GM20000 (cell line): ENCODE measurements at places on chromosomes 16 and 17.

- DNase-seq = peak; percentile 23
These were observed 38.4 kb downstream of the UTP18 start for GRCh38 chr17:51298508-51299371.

- DNase-seq = no peak
These were observed 40.7 kb upstream of the SLC38A10 start for GRCh38 chr17:81335773-81336157.

DNA sequence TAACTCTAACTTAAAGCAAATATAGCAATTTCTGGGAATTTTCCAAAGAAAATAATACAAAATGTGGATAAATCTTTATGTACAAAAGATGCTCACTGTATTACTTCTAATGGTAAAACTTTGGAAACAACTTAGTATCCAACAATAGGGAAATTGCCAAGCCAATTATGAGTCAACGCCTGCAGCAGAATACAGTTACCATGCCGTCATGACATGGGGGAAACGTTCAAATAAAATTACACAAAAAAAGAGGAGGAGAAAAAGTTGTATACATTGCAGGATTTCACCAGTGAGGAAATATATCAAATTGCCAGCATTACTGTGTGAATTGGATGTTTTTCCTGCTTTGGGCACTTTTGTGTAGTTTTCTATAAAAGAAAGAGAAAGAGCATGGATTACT, 469.6 kb downstream of the SOX9 start:
- DNase-seq = no peak

DNA sequence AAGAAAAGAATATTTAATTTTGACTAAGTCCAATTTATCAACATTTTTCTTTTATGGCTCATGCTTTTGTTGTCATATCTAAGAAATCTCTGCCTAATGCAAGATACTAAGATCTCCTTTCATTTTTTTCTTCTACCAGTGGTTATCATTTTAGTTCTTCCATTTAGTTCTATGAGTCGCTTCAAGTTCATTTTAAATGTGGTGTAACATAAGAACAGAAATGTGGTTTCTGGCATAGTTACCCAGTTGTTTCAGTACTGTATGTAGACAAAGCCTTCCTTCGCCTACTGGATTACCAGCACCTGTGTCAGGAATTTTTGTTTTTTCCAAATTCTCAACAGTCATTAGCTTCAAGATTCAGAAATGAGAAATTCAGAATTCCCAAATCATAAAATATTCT, 175.7 kb downstream of the PARN start:
- no peak for DNase-seq
